ENCODE measurements at places on chromosomes 16 and 17.

DNA sequence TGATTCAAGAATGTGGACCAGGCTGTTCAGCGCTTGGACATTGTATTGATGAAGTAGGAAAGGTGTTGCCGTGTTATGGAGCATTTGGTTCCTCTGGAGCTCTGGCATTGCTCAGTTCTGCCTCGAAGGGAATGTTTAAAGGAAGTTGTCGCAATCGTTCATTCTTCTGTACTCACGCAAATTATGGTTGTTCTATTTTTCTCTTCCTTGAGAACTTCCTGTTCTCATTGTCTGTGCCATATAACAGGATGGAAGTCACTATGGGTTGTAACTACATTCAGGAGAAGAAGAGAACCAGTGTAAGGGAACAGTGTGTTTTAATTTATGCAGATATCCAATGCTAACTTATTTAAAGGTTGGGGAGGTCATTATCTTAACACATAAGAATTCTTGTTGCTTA is 13.0 kb downstream of the PCTP start:
- DNase-seq = no peak

DNA sequence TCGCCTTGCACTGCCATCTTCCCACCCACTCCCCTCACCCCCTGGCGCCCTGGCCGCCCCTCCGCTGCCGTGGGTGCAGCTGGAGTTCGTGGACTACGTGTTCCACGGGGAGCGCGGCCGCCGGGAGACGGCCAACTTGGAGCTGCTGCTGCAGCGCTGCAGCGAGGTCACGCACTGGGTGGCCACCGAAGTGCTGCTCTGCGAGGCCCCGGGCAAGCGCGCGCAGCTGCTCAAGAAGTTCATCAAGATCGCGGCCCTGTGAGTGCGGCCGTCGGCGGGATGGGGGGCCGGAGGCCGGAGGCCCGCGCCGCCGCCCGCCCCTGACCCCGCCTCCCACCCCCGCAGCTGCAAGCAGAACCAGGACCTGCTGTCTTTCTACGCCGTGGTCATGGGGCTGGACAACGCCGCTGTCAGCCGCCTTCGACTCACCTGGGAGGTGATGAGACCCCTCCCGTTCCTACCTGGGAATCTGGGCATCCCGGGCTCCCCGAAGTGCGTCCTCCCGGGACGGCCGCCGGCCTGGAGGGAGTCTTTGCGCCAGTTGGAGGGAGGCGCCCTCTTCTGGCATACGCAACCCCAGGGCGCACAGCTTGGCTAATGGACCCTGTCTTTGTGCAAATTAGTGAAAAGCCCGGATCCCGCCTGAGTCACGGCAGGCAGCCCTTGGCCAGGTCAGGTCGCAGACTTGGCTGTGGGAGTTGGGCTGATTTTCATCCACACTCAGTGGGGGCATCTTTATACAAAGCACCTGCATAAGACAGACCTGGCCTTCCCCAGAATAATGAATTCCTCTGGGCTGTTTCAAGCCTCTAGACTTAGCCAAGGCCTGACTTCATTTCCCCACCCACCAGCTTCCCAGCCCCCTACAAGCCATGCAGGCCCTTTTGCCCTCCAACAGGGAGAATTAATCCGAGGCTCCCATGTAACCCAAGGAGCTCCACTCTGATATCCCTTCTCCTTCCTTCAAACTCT is 14.3 kb downstream of the RAPGEFL1 start:
- DNase-seq = no peak

- DNase-seq = no peak
Observed at GRCh38 chr17:41528959-41529353, 848 bp upstream of the KRT19 start.

GRCh38 chr16:69930117-69930776 is 20.9 kb upstream of the CLEC18A start:
- peak; percentile 59 for DNase-seq

- DNase-seq = no peak
Observed at GRCh38 chr17:38701504-38702165, 3.4 kb upstream of the MLLT6 start.

DNA sequence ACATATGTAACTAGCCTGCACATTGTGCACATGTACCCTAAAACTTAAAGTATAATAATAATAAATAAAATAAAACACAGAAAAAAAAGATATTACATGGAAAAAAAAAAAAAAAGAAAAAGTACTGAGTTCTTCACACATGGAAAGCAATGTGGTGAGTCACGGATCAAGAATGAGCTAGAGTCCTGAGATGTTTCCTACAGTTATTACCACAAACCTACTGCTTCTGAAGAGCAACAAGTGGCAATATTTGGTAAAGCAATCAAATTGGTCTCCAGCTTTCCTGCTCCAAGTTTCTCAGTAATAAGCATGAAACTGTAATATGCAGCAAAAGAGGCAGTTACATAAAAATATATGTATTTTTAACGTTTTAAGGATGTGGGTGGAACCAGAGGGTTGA is 223.3 kb upstream of the SALL1 start:
- DNase-seq = no peak

DNA sequence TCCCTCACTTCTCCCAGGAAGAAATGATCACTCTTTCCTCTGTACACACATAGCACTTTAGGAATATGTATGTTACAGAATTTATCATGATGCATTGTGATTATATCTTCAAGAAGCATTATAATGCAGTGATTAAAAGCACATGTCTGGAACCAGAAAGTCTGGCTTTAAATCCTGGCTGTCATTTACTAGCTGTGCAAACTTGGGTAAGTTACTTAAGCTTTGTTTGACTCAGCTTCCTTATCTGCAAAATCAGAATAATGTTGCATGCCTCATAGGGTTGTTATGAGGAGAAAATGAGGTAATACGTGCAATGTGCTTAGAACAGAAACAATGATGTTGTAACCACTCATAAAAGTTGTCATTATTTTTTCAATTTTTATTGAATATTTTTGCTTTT is 156.3 kb upstream of the ZKSCAN2 start:
- DNase-seq = no peak

GRCh38 chr17:82703036-82703745 is 4.7 kb upstream of the RAB40B start:
- DNase-seq = no peak

- DNase-seq = no peak
Observed at GRCh38 chr17:78665387-78665951, 88.3 kb upstream of the DNAH17 start.

GRCh38 chr17:3905017-3905520 is 11.2 kb downstream of the P2RX1 start:
- DNase-seq = no peak
